ENCODE measurements at places on chromosomes 1 and 21. TPM values are rescaled to one million over a fixed set of nuclear protein-coding genes. Genes with fewer than 3 reads are reported as not detected.

The NBPF4 gene
- not detected for total RNA-seq

The ANGPTL3 gene
- not detected for total RNA-seq

The GFI1 gene
- 1.1 TPM for total RNA-seq

The GREM2 gene
- total RNA-seq = not detected

The NPHP4 gene
- 7.6 TPM for total RNA-seq

The SPRR4 gene
- total RNA-seq = not detected

The C21orf91 gene
- total RNA-seq = 6.6 TPM

The SGIP1 gene
- 0.60 TPM for total RNA-seq

The CLCA1 gene
- total RNA-seq = not detected

The A3GALT2 gene
- 1.1 TPM for total RNA-seq

The TTC13 gene
- 17.7 TPM for total RNA-seq

The FCRL1 gene
- total RNA-seq = not detected

The SLC26A9 gene
- not detected for total RNA-seq

The AJAP1 gene
- 12.2 TPM for total RNA-seq

The CRYZL1 gene
- total RNA-seq = 16.3 TPM

The TFAP2E gene
- total RNA-seq = 0.79 TPM

The SPATA17 gene
- 2.4 TPM for total RNA-seq

The GNG4 gene
- 16.3 TPM for total RNA-seq

The ZFP69 gene
- total RNA-seq = 7.2 TPM

The WNT3A gene
- total RNA-seq = not detected

The ATP1A2 gene
- total RNA-seq = not detected

The TMEM82 gene
- total RNA-seq = not detected

The SLC2A5 gene
- total RNA-seq = not detected

The RNU1-3 gene
- total RNA-seq = under 0.01 TPM

The SLC45A1 gene
- total RNA-seq = 0.85 TPM

The CTBS gene
- 4.4 TPM for total RNA-seq

The CA6 gene
- total RNA-seq = not detected

The RIIAD1 gene
- not detected for total RNA-seq

The TMIGD3 gene
- total RNA-seq = not detected

The GSTM5 gene
- total RNA-seq = not detected

The DCAF6 gene
- total RNA-seq = 39.2 TPM

The CYP4B1 gene
- total RNA-seq = not detected

The PLA2G2D gene
- total RNA-seq = not detected

The E2F2 gene
- total RNA-seq = 9.4 TPM

The C1orf74 gene
- total RNA-seq = 2.1 TPM

The PROK1 gene
- not detected for total RNA-seq

The TFF3 gene
- total RNA-seq = 0.40 TPM

The MX2 gene
- total RNA-seq = 58.7 TPM

The NR1I3 gene
- total RNA-seq = not detected

The IGSF3 gene
- 34.2 TPM for total RNA-seq

The OR2T29 gene
- not detected for total RNA-seq

The UTS2 gene
- total RNA-seq = not detected
